ENCODE measurements at places on chromosomes 1 and 21.

DNA sequence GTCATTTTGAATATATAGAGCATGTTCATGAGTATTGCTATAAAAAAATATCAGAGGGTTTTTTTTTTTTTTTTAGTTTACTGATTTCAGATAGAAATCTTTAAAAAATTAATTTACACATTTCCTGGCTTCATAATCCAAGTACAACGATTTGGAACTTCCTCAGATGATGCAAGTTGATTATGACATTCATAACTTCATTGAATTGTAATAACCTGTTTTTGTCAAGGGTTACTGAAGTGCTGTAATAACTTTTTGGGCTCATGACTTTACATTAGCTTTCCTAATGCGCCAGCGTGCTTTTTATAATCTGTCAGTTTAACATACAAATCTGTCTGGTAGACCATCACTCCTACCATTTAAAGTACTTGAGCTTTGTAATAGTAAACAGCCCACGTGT is 81.3 kb downstream of the SASS6 start:
- no peak for DNase-seq

DNA sequence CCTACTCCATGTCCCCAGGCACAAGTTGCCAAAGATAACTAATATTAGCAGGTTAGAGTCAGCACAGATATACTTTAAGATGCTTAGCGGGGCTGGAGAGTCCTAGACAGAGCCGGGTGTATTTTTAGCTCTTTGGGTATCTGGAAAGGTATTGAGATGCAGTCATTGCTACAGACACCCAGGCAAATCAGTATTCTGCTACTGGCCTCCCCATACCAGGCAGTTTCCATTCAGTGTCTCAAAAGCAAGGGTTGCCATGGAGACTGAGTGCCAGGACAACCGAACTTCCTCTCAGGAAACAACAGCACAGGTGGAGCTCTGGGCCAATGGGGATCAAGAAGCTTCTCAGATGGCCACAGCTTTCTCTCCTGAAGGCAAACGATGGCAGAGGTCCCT is 45.3 kb downstream of the KCNC4 start:
- no peak for DNase-seq

GRCh38 chr1:70573317-70573843 is 162.3 kb downstream of the CTH start:
- DNase-seq, result no peak

DNA sequence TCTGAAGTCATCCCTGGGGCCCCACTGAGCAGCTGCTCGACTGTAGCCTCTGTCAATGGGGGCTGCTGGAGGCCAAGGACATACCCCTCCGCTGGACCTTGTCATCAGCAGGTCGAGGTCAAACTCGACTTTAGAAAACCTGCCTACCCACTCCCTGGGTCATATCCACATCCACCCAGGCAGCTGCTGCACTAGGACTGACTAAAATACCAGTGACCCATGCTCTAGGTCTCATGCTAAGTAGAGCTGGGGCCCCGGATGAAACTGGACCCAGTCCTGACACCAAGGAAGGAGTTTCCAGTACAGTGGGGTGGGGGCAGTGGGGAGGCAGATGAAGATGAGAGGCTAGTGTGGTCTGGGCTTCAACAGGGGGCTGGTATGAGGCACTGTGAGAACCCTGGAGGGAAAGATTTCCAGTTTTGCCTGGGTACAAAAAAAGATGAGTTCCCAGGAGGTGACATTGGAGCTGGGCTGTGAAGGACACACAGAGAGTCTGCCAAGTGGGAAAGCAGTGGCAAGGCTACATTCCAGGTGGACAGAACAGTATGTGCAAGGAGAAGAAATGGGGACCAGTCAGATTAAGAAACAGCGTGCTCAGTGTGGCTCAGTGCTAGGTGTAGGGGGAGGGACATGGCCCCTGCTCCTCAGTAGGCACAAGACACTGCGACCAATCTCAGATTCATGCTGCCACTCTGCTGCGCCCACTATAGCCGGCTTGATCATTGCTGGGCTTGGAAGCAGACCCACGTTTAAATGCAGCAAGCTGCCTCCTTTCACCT is 12.4 kb downstream of the SLC2A1 start:
- no peak for DNase-seq

- no peak for DNase-seq
Observed at GRCh38 chr1:198667186-198667585, 28.3 kb downstream of the PTPRC start.

DNA sequence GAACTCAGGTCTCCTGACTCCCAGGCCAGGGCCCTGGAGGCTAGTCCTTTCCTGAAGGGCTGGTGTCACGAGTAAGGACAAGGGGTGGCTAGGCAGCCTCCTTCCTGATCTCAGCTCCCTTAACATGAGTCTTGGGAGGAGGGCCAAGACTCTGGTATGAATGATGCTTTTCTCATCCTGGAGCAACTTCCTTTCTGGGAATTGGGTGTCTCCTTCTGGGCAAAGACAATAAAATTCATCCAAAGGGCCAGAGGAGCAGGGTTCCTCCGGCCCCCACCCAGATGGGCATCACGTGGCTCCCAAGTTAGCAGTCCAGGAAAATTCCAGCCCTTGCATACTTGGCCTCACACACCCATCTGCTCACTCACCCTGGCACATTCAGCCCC is at the start of gene FAM167B:
Gene FAM167B, plus strand, starts transcription at position 335 of the 386 bp plus-strand sequence. CDS start 200 bp downstream, outside the sequence.
- DNase-seq, result no peak

DNA sequence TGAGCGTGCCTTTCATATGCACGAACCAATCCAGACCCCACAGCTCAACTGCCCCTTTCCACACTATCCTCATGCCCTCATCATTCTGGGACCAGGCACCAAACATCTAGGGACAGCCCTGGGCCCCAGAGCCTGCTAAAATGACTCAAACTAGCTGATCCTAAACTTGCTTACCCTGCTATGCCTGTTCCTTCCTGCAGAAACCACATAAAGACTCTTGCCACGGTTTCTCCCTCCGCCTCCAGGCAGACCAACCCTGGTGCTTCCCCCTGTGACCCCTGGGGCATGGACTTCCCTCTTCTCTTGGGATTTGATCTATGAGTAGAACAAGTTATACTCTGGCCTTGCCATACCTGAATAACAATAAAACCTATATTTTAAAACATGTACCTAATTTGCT is 138.0 kb upstream of the CD34 start:
- no peak for DNase-seq

GRCh38 chr1:211521102-211521815 is 29.3 kb upstream of the RD3 start:
- no peak for DNase-seq

GRCh38 chr21:16667395-16667794 is 845.4 kb upstream of the CXADR start:
- no peak for DNase-seq

DNA sequence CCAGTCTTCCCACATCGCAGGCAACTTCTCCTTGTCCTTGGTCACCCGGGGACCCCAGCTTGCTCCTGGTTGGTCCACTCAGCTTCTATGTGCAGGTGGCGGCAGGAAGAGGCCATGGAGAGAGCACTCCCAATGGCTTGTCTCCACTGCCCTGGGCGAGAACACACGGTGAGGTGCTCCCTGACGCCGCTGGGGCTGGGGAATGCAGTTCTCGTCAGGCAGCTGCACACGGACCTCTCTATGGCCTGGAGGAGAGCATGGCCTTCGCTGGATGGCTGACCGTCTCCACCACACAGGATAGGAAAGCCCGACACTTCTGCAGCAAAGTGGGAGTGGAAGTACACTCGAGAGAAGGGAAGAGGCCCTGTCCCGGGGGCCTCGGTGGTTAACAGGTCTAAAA is 11.8 kb downstream of the C1orf174 start:
- DNase-seq, result no peak

GRCh38 chr1:40711465-40712404 is 20.2 kb downstream of the NFYC start:
- DNase-seq, result no peak

DNA sequence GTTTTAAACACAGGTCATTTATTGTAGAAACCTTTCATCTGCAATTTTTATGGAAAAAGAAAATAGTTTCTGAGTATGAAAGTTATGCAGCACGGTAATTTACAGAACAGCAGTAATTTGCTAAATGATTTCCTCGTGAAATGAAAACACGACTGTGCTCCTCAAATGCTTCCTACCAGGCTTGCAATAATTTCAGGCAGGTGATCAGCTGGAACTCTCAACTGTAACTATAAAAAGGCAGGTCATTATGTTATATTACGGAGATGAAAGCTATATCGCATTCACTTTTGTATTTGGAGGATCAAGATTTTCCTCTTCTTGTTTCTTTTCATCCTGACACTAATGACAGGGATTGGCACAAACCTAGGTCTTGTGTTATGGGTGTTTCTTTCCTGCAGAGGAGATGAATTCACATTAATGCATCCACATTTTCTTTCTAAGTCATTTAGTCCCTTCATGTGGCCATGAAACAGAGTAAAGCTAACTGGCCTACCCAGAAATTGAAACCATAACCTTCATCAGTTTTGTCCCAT is 57.4 kb downstream of the SAMSN1 start:
- DNase-seq, result no peak

DNA sequence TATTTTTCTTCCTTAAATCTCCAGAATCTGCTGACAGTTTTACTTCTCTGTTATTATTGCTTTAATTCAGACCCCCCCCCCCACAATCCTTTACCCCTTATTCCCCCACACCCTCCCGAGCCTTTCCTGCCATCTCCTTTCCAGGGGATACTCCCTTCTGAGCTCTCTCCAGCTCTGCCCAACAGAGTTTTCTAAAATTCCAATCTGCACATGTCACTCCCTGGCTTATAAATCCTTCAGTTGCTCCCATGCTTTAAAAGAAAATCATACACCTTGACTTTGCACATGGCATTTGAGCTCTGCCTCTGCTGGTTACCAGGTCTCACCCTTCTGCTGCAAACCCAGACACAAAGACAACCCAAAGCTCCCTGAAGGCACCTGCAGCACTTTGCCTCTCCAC is 11.7 kb upstream of the EPS8L3 start:
- no peak for DNase-seq

- no peak for DNase-seq
Observed at GRCh38 chr1:150186789-150187559, 37.3 kb downstream of the PLEKHO1 start.

DNA sequence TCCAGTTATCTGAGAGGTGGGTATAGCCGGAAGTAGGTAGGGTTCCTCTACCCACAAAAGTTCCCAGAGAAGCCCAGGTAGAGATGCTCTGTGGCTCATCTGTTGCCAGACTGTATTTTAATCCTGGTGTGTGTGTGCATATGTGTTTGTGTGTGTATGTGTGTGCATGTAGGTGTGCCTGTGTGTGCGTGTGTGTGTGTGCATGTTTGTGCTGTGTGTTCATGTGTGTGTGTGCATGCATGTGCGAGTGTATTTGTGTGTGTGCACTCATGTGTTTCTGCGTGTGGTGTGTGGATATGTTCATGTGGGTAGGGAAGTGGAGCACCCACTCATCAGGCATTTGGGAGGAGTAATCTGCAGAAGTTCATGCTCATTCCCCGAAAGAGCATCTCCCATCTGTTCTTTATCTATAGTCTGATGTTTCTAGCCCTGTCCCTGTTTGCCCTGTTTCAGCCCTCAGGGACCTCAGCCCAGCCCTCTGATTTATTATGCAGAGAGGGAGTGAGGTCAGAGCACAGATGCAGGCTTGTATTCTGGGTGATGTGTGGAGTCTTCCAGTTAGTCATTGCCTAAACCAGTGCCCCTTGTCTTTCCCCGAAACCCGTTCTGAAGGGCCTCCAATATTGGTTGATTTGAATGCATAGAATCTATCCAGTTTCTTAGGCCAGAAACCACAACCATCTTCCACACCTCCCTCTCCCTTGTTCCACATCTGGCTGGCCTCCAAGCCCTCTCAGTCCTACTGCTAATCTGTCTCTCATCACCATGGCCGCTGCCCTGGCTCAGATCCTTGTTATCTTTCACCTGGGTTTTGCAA is 69.1 kb downstream of the DISC1 start:
- no peak for DNase-seq

GRCh38 chr21:44697811-44698734 is 1.1 kb downstream of the KRTAP10-12 start:
- DNase-seq, result no peak

DNA sequence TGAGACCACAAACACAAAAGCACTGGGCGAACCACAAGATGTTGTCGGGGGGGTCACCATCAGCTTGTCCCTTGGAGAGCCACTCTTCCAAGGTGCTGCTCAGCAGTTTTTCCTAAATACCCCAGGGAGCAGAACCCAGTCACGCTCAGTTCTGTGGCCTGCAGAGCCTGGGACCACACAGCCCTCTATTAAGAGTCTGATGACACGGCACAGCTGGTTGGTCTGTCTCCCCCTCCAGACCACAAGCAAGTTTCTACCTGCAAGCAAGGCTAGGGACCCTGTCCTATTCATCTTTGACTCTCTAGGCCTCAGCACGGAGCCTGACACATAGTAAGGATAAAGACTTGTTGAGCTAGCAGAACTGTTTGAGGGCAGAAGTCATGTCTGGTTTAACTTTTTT is 28.5 kb downstream of the SLC9A1 start:
- DNase-seq, result no peak
